ENCODE measurements at places on chromosomes 4 and X.

DNA sequence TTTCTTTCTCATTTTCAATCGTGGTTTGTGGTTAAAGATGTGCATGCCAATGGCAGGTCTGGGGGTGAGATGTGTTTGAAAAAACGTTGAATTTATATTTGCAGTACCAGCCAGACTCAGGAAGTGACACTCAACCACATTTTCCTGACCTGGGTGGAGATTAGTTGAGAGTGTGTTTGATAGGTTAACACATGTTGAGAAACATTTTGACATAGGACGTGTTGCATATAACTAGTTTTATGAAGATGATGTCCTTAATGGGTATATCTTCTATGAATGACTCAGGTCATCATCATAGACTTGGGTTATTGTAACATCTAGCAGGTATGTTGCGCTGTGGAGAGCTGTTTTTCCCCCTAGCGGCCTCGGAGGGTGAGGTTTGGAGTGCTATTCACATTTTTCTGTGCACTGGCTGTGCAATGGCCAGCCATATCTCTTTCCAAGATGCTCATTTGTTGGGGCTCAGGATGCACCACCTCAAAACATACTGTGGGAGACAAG, 21.7 kb upstream of the CD38 start:
- DNase-seq = peak; percentile 73

GRCh38 chr4:100809506-100809905, 291.7 kb upstream of the EMCN start:
- DNase-seq = no peak

GRCh38 chrX:68831405-68832100, 2.7 kb downstream of the EFNB1 start:
- no peak for DNase-seq

GRCh38 chr4:123235431-123235830, 161.2 kb upstream of the SPRY1 start:
- no peak for DNase-seq

DNA sequence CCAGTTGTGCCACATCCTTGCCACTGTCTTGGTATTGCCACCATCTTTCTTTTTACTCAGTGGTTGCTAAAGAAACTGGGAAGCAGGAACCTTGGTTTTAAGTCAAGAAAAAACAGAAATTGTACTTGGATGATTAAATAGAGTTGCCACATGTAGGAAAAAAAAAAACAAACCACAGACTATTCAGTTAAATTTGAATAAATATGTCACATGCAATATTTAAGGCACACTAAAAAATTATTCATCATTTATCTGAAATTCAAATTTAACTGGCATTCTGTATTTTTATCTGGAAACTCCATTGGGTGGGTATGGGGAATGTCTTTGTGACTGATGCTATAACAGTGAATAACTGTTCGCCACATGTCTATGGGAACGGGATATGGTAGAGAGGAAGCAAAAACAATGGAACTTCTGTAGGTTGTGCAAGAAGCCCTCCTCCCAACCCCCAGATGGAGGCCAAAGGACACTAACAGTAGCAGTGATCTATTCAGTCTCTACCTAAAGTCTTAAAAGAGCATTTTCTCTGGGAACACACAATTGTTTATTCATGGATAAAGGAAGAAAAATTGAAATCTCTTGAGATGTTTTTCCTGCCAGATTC, 57.0 kb upstream of the PLAC8 start:
- no peak for DNase-seq

- DNase-seq = peak; percentile 70
Observed at GRCh38 chr4:7987148-7987989, 47.7 kb upstream of the AFAP1 start.

DNA sequence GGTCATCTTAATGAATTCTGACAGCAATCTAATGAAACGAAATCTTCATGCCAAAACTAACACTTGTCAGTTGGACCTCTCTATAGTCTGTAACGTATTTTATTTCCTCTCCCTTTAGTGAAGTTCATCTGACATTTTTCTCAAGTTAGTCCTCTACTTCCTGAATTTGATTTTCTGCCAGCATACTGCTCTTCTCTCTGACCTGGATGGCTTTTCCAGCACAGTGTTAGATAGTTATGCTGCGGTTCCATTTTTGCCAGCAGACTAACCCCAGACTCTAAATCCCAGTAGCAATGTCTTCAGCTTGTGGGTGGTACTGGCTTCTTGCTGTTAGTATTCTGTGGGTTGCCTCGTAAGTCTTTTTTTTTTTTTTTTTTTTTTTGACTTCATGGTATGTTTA, 146.7 kb upstream of the VEGFC start:
- no peak for DNase-seq

DNA sequence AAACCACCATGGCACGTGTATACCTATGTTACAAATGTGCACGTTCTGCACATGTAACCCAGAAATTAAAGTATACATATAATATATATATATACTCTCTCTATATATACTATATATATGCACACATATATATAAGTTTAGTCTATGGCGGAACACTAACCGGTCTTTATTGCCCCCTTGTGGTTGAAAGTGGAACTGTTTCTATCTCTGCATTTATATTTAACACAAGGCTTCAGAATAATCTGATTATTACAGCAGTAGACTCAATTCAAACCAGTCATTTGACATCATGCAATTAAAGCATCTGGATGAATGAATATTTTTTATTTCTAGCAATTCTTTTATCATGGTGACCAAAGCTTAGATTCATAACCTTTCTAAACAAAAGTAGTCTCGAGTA, 14.6 kb downstream of the RAB9B start:
- DNase-seq = peak; percentile 2

DNA sequence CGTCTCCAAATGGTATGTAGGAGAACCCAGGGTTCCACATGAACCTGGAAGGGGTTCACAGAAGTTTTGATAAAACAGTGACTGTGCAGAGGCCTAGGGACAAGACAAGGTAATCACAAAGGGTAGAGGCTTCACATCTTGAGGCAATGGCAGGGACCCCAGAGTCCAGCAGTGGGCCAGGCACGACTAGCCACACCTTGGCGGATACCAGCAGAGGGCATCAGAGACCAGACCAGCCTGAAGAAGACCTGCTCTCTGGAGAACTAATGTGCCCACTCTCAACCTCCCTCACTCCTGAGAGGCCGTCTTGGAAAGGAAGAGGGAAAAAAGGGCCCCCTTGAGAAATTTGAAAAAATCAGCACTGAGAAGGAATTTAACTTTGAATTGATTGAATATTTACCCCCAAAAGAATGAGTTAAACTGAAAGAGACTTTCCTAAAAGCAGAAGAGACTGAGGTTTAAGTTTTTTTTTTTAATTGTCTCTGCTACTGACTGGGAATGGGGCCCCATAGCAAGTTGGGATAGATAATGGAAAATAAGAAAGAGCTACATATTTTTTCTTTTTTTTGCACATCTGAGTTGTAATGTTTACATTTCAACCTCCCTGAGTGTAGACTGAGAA, 243.8 kb upstream of the JADE1 start:
- DNase-seq = no peak
